ENCODE measurements at places on chromosomes 5 and 9.
A peak's percentile ranks its signal among the peaks of the same experiment; 100 is the strongest.

DNA sequence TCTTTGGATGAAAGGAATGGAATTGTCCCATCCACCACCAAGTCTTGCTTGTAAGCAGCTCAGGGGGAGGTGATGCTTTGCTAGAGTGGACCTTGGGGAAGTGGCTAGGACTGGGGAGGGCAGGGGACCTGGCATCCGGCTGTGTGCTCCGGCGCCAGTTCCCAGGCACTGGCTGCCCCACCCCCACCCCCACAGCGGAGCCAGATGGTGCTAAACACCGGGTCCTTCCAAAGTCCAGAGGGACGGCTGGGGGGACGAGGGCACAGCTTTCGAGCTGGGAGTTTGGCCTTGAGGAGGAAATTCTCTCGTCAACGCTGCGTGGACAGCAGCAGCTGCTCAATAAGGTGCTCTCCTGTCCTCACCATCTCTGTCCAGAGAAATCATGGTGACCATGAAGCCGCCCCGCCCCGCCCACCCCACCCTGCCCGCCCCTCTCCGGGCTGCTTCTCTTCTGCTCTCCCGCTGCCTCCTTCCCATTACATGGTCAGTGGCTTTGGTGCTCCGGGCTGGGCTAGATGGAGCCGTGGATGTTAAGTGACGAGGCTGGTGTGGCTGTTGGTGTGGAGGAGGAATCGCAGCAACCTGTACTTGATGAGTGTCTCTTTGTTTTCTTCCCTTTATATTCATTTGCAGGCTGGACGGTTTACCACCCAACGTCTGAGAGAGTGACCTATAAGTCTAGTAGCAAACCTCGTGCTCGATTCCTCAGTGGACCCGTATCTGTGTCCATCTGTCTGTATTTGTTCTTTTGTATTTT, 115.7 kb downstream of the WNK2 start:
- DNase-seq: peak; percentile 31

- DNase-seq: no peak
Measured at GRCh38 chr5:74272024-74272775, 368.3 kb downstream of the ENC1 start.

DNA sequence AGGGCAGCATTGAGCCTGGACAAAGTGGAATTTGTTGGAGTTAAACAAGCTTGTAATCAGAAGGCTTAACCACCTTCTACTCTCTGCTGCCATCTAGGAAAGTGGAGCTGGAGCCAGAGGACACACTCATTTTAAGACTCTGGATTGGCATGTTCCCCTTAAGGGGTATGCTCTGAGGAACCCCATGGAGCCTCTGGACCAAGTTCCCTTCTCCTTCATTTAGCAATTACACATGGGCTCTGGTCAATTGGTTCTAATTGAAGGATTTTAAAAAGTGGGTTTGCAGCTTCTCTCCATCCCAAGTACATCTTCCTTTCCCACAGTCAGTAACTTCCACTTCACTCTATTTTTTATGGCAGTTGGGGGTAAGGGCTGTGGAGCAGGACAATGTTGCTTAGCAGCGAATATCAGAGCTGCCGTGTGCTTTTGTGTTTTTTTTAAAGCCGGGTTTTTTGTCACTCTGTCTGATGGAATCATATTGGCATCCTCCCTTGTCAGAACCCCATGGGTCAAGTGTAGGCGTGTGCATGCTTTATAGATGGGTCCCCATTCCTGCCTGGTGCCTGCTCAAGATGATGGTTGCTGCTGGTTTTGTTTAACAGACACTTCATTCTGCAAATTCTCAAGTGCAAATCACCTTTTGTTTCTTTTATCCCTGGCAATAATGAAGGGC, 330.7 kb upstream of the ADAMTSL1 start:
- DNase-seq: no peak

- DNase-seq: no peak
Measured at GRCh38 chr5:91245871-91246270, 137.2 kb downstream of the ARRDC3 start.

DNA sequence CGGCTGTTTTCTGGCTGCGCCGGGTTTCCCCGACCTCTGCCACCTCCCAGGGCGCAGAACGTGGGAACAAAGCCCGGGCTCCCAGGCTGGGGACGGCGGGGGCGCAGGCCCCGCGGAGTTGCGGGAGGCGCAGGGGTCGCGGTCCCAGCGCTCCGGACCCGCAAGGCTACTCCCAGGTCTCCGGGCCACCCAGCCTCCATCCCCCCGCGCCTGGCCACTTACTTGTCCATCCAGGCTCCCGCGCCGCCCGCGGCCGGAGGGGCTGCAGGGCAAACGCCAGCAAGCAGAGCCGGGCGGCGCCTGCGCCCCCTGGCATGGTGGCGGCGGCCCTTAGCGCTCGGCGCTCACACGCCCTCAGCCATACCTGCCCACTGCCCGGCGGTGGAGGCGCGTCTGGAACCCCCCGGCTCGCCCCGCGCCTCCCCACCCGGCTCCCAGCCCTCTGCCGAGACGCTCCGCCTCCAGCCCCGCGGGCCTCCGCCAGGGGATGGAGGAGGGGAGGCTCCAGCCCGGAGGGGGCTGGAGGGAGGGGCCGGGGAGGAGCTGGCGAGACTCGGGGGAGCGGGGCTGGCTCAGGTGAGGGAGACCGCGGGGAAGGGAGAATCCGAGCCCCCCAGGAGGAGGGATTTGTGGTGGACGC, at the start of gene ADAM19:
Gene ADAM19, minus strand, starts transcription at position 395 of the 640 bp plus-strand sequence. Its CDS starts 79 bp downstream, at position 316.
- DNase-seq: peak; percentile 87

- no peak for DNase-seq
Measured at GRCh38 chr9:113519426-113520108, 56.0 kb downstream of the RGS3 start.

- DNase-seq: no peak
Measured at GRCh38 chr5:6904860-6905259, 191.6 kb downstream of the TENT4A start.

- no peak for DNase-seq
Measured at GRCh38 chr5:33583332-33583731, 142.6 kb downstream of the TARS1 start.

GRCh38 chr9:89178830-89179539, 367 bp upstream of the SHC3 start:
- DNase-seq: no peak

DNA sequence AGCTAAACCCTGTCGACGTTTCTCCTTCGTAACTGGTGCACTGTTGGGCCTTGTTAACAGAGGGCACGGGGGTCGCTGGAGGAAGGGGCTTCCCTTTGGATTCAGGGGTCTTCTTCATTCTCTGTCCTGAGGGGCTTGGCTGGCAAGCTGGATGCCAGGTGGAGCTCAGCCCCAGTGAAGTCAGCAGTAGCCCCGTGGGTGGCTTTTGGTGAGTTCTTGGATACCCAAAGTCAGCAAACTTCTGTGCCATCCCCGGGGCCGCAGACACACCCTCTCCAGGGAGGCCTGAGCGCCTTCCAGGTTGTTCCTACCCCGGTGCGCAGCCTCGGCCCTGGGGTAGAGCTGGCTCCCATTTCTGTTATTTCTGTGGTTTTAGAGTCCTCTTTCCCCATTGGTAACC, 12.3 kb upstream of the OBP2A start:
- DNase-seq: peak; percentile 79

- DNase-seq: no peak
Measured at GRCh38 chr5:72351376-72351775, 31.2 kb downstream of the PTCD2 start.

GRCh38 chr9:92807757-92808725, 43.4 kb upstream of the BICD2 start:
- DNase-seq: no peak

GRCh38 chr9:128136816-128137793, 9.6 kb upstream of the PTGES2 start:
- peak; percentile 52 for DNase-seq

GRCh38 chr5:51398875-51399642, 15.8 kb downstream of the ISL1 start:
- DNase-seq: no peak

DNA sequence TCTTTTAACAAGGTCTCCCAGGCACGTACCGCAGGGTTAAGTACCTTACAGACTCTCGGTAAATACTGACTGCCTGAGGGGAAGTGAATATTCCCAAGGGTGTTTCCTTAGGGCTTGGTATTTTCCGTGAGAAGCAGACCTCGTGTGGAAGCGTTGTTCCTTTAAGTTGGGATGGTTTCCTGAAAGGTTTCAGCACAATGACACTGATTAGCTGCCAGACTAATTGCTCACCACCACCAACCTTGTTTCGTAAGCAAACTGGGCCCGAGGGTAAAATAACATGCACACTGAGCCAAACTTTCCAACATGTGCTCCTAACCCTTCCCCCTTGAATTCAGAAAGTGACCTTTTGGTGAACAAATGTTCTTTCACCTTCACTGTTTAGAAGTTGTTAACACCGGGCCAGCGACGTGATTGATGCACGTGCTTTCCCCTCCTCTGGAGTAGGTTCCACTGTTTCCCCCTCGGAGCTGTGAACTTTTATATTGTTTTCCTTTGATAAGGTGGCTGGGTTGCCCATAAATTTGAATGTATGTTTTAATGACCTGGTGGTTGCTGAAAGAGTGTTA, 128.1 kb upstream of the RPS23 start:
- DNase-seq: no peak

DNA sequence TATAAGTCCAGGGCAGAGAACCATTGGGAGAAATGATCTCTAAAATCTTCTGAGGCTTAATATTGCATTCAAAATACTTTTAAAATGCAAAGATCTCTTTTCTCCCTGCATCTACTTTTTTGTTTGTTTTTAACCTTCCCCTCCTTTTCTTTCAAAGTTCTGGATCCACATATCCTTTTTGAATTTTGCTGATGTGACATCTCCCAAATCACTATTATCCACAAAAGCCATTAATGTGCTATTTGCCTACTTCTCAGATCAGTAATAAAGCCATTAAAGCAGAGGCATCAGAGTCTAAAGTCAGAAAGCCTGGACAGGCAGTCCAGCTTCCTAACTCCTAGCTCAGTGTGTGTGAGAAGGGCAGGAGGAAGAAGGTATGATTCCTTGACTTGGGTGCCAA, 114.2 kb downstream of the EBF1 start:
- DNase-seq: no peak

GRCh38 chr9:106620866-106621265, 242.1 kb upstream of the ZNF462 start:
- no peak for DNase-seq

DNA sequence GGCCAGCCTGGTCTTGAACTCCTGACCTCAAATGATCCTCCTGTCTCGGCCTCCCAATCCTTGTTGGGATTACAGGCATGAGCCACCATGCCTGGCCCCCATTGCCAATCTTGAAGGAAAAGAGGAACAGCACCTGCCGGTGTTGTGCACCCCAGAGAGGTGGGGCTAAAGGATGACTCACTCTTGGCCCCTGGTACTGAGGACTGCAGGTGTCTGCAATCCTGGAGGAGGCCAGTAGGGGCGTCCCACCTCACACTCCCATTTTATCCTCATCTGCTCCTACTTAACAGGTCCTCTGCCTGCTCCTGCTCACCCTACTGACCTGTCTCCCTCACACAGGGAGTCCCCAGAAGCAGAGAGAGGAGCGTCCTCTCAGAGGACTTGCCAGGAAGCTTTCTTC, 390.4 kb downstream of the ARHGEF28 start:
- DNase-seq: no peak

Data from posterior vena cava (tissue), 2 donors.